ENCODE measurements at places on chromosomes 2 and 18.

DNA sequence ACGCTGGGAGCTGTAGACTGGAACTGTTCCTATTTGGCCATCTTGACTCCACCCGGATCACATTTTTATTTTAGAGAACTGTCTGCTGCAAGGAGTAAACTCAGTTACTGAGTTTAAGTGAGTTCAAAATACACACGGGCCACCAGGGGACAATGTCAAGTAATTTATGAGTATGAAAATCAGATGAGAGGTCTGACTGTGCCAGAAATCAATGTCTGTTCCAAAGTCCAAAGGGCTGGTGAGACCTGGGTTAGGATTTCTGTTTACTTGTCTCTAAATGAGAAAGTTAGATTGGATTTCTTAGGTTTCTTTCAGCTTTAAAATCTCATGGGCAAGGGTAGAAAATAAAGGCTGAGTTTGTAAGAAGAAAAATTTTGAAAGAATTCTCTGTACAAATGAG lies 465.8 kb upstream of the MEIS1 start:
- DNase-seq: no peak

- no peak for DNase-seq
Measured at GRCh38 chr2:60058781-60059180, 494.7 kb downstream of the BCL11A start.

DNA sequence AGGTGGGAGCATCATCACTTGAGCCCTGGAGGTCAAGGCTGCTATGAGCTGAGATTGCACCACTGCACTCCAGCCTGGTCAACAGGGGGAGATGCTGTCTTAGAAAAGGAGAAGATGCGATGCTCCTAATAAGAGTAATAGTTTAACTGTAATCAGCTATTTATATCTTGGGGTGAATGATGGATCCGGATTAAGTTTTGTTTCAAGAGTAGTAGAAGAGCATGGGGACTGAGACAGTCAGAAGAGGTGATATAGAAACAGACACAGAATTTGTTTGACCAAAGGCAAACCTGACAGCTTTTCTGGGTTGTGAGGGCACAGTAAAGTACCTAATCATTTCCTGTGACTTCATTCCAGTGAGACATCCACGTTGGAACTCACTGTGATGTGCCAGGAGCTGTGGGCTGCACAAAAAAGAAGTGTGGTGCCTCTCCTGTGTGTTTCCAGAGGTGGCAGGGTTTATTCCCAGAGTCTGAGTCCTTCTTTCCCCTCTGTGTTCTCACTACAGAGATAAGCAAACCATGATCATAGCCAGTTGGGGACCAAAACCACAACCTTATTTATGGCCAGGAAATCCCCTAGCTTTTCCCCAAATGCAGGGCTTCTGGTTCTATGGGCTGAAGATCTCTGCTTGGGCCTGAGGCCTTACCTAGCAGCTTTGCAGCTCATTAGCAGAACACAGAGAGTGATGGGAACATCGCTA lies 113.7 kb downstream of the XRCC5 start:
- DNase-seq: peak; percentile 42

GRCh38 chr2:217394510-217395351 lies 534.9 kb upstream of the TNP1 start:
- DNase-seq: no peak

DNA sequence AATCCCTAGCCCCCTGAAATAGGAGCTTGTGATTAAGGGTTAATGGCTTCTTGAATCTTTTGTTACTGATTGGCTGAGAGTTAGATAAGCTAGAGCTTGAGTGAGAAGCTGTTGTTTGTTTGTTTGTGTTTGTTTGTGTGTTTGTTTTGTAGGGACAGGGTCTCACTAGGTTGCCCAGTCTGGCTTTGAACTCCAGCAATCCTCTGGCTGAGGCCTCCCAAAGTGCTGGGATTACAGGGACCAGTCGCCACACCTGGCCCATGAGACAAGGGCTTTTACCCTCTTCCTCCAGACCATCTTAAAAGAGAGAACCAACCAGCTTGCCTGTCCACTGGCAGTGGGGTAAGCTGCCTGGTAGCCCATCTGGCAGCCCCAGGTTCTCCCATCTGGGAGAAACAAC lies 58.1 kb downstream of the SH2D6 start:
- DNase-seq: no peak

DNA sequence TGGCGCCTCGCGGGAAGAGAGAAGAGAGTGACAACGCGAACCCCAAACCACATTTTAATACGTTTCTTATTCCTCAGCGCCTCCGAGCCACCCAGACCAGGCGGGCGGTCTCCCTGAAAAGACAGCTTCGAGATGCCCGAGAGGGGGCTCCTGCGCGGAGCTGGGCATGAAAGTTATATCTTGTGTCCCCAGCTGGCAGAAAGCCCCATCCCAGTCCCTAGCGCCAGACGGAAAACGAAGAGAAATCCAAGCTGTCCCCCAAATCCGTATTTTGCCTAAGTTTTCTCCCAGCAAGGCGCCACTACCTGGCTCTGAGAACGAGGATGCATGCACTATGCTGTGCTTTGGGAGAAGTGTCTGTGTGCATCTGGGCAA lies 797 bp downstream of the NXPH2 start:
- DNase-seq: peak; percentile 9

DNA sequence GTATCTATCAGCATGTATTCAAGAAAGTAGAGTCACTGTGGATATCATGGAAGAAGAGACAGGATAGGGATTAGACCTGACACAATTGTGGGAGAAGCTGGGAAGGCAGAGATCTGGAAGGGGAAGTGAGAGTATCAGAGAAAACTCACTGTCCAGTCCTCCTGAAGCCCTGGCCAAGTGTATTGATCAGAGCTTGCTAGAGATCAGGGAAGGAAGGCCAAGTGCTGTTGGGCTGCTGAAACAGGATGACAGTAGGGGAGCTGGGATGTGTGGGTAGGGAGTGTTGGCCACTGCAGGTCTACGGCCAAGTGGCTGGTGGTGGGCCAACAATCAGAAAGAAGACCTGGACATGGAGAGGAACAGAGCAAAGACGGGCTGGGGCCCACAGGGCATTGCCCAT lies 26.3 kb upstream of the TTR start:
- no peak for DNase-seq

GRCh38 chr2:9439536-9439935 lies 16.1 kb downstream of the CPSF3 start:
- DNase-seq: no peak

DNA sequence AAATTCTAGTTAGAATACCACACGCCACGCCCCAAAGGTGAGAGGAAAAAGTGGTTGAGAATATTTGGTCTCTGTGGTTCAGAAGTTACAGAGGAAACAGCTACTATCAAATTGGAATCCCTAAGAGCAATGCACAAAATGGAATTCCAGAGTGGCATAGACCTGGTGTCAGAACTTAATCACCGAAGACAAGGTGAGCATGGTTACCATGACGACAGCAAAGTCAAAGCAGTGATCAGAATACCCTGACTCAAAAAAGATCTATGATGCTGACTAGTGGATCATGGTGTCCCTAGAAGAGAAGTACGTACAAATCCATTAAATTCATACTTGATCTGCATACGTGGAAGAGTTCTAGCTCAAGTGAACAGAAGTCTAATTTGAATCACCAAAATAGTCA lies 14.5 kb downstream of the LRRTM4 start:
- no peak for DNase-seq

DNA sequence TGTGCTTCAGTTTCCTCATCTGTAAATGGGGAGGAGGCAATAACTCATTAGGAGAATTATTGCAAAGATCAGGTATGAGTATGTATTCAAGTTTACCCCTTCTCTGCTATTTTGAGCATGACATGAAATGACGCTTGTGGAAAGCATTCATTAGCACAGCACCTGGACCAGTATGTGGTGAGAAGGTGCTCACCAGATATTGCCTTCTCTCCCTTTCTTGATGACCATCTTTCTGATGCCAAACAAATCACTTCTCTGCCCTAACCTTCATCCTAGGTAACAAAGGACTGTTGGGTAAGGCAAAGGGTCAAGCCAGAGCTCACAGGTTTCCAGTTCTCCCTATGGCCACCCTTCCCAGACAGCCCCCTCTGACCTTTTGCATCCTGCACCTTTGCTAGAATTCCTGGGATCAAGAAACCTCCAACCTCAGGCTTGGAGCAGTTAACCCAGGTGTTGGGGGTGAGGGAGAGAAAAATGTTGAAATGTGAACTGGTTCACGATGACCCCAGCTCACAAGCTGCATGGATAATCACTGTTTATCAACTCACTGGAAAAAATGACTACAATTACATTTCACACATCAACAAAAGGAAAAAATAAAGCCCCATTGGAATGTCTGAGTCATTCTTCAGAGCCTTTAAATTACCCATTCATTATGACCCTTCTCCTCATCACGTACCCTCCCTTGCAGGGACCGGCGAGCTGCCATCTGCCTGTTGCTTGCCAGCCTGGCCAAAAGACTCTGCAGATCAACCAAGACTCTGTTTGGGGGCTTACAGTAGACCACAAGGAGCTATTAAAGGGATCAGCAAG lies 41.6 kb downstream of the LBH start:
- DNase-seq: no peak

DNA sequence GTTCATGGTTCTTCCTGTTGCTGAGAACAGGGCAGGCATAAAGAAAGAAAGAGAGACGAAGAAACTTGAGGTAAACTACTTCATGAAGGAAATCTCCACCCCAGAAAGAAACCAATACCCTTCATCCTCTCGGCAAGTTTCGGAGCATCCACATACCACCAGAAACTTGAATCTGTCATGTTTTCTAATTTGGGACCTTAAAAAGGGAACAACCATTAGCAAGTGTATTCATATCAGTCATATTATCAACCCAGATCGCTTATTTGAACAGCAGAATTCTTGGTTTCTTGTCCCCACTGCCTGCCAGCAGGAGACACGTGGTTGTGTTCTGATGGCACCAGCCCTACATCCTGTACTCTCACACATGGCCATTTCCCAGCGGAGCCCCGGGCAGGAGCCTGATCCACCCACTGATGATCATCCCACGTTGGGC lies 53.2 kb upstream of the FZD7 start:
- no peak for DNase-seq

DNA sequence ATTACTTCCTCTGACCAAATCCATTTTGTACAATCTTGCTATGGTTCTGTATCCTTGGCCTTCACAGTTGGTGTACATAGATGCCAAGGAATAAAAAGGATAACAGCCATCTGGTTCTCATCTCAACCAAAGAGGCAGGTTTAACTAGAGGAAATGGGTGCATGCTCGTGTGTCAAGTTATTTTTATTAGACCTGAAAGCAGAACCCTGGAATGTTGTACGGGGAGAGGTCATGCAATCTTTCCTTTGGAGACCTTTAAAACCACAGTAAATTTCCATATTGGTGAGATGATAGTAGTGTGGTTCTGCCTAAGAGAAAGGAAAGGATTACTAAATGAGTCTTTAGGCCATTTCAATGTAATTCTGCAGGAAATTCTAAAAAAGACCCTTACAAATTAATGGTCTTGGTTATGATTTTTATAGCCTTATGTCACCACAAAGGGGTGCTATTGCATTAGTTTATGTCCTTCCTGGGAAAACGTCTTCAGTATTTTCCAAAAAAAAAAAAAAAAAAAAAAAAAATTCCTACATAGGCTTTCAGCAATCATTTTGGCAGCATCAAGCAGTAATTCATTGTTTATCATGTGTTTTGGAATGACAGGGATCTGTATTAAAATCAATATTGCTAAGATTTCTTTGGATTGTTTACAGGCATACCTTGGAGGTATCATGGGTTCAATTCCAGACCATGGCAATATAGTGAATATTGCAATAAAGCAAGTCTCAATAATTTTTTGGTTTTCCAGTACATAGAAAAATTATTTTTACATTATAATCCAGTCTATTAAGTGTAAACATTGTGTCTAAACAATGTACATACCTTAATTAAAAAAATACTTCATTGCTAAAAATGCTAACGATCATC lies 270.8 kb downstream of the NYAP2 start:
- DNase-seq: no peak

DNA sequence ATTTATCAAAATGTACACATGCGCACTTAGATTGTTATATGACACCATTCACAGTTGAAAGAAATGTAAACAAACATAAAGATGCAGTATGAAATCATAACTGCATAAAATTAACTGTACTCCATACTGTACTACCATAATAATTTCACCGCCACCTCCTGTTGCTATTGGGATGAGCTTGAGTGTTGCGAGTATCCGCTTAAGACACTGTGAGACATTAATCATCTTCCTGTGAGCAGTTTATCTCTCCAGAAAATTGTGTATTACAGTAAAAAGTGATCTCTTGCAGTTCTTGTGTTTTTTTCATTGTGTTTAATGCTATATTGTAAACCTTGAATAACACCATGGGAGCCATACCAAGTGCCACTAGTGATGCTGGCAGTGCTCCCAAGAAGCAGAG lies 46.1 kb downstream of the OLA1 start:
- DNase-seq: no peak

DNA sequence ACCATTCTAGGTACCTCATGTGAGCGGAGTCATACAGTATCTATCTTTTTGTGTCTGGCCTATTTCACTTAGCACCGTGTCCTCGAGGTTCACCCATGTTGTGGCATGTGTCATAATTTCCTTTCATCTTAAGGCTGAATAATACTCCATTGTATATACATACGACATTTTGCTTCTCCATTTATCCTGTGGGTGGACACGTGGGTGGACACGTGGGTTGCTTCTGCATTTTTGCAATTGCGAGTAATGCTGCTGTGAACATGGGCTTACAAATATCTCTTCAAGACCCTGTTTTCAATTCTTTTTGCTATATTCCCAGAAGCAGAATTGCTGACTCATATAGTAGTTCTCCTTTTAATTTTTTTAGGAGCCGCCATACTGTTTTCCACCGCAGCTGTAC lies 243.6 kb upstream of the EPAS1 start:
- no peak for DNase-seq

- no peak for DNase-seq
Measured at GRCh38 chr2:9107168-9108025, 99.2 kb upstream of the ASAP2 start.

DNA sequence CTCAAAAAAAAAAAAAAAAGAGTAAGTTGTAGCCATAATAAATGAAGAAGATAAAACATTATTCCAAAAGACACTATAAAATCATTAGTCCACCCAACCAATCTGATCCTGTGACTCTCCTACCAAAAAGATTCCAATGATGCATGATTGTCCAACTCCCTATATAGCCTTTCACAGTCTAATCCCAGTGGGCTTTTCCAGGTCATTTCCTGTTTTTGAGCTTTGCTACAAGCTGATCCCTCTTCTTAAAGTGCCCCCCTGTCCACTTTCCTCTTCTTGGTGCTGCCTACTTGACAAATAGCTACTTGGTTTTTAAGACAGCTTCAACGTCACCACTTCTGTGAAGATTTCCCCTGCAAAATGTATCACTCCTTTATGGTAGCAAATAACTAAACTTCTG lies 88.4 kb downstream of the SEMA4F start:
- no peak for DNase-seq

DNA sequence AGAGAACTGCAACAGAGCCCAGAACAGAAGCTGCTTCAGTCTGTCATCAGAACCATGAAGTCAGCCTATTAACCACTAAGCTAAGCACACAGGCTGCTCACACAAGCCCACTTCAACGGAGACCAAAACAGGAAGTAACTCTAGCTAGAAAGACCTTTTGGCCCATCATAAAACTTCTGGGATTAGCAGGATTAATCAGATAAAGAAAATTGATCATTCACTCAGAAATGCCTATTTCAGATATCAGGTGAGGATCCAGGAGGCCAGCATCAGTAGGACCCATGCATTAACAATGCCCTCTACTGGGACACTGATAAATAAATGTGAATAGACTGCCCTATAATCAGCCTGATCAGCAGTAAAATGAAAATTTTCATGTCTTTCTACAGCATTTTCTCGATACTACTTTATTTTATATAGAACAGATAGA lies 101.4 kb downstream of the WDPCP start:
- DNase-seq: no peak

Data from GM13976 (cell line).